ENCODE measurements at places on chromosomes 4 and X. TPM values are rescaled to one million over a fixed set of nuclear protein-coding genes. Genes with fewer than 3 reads are reported as not detected.

SSX4B gene
- total RNA-seq: not detected

XAGE1B gene
- not detected for total RNA-seq

FAM241A gene
- 7.1 TPM for total RNA-seq

CTAG1B gene
- total RNA-seq: not detected

GRCh38 chr4:186900232-186900900, 176.7 kb upstream of the FAT1 start:
- no peak overlapping the region for H3K4me3 ChIP-seq
- H3K36me3 ChIP-seq: no peaks in the 10 kb centered on the region
- H3K27me3 ChIP-seq: no peaks in the 10 kb centered on the region
- no peak overlapping the region for H3K27ac ChIP-seq

- no peaks in the 10 kb centered on the region for H3K4me1 ChIP-seq
- no peak for DNase-seq
- H3K4me3 ChIP-seq: no peak overlapping the region
- H3K36me3 ChIP-seq: no peaks in the 10 kb centered on the region
- no peak overlapping the region for H3K27ac ChIP-seq
Measured at GRCh38 chrX:110286106-110286505, 31.8 kb downstream of the AMMECR1 start.

- no peaks in the 10 kb centered on the region for H3K36me3 ChIP-seq
- H3K4me3 ChIP-seq: no peak overlapping the region
- no peak for DNase-seq
- H3K27ac ChIP-seq: no peak overlapping the region
- H3K4me1 ChIP-seq: no peaks in the 10 kb centered on the region
- no peaks in the 10 kb centered on the region for H3K27me3 ChIP-seq
Measured at GRCh38 chrX:130772105-130772775, 130.8 kb downstream of the ENOX2 start.

DNA sequence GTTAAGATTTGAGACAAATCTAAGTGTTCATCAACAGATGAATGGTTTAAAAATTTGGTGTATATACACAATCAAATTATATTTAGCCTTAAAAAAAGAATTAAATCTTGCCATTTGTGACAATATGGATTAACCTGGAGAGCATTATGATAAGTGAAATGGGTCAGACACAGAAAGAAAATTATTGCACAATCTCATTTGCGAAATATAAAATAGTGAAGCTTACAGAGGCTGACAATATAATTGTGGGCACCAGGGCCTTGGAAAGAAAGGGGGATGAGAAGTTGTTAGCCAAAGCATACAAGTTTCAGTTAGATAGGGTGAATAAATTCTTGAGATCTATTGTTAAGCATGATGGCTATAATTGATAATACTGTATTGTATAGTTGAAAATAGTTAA, 883.0 kb downstream of the TECRL start:
- H3K27me3 ChIP-seq: no peaks in the 10 kb centered on the region
- no peak overlapping the region for H3K27ac ChIP-seq
- no peaks in the 10 kb centered on the region for H3K4me1 ChIP-seq
- DNase-seq: no peak

DNA sequence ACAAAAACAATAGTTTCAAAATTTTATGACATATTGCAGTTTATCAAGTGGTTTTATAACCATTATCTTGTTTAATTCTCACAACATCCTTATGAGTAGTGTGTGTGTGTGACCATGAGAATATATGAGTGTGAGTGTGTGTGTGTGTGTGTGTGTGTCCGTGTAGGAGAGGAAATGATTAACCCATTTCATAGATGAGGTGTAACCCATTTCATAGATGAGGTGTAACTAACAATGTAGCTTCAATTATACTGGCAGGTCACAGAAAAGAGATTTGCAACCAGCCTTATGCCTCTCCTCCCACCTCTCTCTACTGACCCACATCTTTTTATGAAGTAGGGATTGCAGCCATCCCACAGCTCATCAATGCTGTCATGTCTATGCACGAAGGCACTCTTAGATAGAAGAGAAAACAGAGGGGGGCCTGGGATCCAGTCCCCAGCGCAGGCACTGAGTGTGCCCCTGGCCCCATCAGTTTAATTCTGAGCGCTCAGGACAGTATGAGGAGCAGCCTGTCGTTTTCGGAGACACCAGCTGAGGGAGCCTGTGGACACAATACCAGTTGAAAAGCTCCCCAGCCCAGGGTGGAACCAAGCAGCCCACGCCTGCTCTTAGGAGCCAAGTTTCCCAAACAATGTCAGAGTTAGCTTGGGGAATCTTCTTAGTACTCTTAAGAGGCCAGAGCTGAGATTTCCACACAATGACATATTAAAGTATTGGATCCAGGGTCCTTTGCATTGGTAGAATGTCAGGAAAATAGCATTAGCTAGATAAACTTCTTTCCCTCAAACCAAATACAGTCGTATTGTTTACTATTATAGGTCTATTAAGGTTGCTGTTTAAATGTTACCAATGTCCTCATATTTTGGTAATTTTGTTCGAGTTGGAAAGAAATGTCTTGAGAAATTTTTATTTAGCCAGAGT, 88.6 kb downstream of the PALLD start:
- H3K27ac ChIP-seq: no peak overlapping the region
- H3K36me3 ChIP-seq: no peaks in the 10 kb centered on the region
- no peaks in the 10 kb centered on the region for H3K27me3 ChIP-seq
- H3K4me1 ChIP-seq: peaks cover 2% of the 10 kb centered on the region
- H3K4me3 ChIP-seq: no peak overlapping the region

GRCh38 chr4:184563621-184564020, 85.6 kb downstream of the CASP3 start:
- H3K27me3 ChIP-seq: no peaks in the 10 kb centered on the region
- no peaks in the 10 kb centered on the region for H3K36me3 ChIP-seq
- H3K27ac ChIP-seq: no peak overlapping the region
- H3K4me3 ChIP-seq: no peak overlapping the region

GRCh38 chr4:168486912-168487281, 6.6 kb upstream of the DDX60L start:
- H3K36me3 ChIP-seq: no peaks in the 10 kb centered on the region
- H3K27ac ChIP-seq: no peak overlapping the region
- no peaks in the 10 kb centered on the region for H3K4me1 ChIP-seq

DNA sequence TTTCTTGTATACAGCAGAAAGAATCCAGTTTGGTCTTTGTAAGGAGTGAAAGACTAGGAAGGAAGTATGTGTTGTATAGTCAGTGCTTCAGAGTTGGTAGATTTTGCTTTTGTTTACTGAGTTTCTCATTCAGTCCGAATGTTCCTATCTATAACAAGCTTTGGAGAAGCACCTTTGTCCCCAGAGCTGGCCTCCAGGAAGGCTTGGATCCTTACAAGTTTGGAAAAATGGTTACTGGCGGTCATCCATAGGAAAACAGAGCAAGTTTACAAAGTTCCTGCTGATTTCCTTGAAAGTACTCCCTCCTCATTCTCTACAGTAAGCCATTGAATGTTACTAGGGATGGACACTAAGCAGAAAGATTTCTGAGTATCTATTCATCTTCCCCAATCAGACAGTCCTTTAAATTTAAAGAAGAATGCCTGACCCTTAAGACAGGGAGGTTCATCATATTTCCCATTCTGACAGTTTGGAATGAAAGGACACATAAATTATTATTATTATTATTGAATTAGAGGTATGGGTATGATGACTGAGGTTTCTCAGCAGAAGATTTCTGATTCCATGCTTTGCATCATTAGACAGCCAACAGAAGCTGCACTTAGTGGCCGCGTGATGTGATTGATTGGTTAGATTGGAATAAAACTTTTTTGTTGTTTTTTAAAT, 35.8 kb downstream of the FAT4 start:
- peaks cover 1% of the 10 kb centered on the region for H3K4me1 ChIP-seq
- no peak for DNase-seq
- no peak overlapping the region for H3K27ac ChIP-seq

DNA sequence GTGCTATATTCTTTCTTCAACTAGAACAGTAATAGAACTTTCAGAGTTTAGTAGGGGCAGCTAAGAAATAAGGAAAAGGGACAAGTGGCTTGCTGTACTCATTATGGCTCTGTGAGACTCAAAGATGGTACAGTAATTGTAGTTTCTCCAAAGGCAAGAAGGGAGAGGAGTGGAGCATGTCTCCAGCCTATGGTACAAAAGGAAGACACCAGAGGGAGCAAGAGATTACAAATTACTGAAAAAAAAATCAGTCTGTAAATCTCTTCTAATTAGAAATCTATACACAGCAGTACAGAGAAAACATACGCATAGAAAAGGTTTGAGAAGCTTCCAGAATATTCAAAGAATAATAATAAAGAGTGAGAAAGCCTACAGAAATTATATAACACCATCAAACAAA, 61.4 kb downstream of the KLHL4 start:
- H3K4me1 ChIP-seq: no peaks in the 10 kb centered on the region
- H3K27me3 ChIP-seq: no peaks in the 10 kb centered on the region
- no peaks in the 10 kb centered on the region for H3K36me3 ChIP-seq
- no peak overlapping the region for H3K27ac ChIP-seq

GRCh38 chr4:27790911-27791310, 930.3 kb downstream of the STIM2 start:
- no peaks in the 10 kb centered on the region for H3K36me3 ChIP-seq
- H3K4me1 ChIP-seq: no peaks in the 10 kb centered on the region
- no peak for DNase-seq
- no peak overlapping the region for H3K27ac ChIP-seq
- no peaks in the 10 kb centered on the region for H3K27me3 ChIP-seq

GRCh38 chr4:151227731-151228130, 49.2 kb upstream of the PRSS48 start:
- H3K36me3 ChIP-seq: no peaks in the 10 kb centered on the region
- no peaks in the 10 kb centered on the region for H3K4me1 ChIP-seq
- peak overlapping the region; percentile 58 for H3K4me3 ChIP-seq
- H3K27me3 ChIP-seq: no peaks in the 10 kb centered on the region
- peak; percentile 82 for DNase-seq
- H3K27ac ChIP-seq: peak overlapping the region; percentile 61

DNA sequence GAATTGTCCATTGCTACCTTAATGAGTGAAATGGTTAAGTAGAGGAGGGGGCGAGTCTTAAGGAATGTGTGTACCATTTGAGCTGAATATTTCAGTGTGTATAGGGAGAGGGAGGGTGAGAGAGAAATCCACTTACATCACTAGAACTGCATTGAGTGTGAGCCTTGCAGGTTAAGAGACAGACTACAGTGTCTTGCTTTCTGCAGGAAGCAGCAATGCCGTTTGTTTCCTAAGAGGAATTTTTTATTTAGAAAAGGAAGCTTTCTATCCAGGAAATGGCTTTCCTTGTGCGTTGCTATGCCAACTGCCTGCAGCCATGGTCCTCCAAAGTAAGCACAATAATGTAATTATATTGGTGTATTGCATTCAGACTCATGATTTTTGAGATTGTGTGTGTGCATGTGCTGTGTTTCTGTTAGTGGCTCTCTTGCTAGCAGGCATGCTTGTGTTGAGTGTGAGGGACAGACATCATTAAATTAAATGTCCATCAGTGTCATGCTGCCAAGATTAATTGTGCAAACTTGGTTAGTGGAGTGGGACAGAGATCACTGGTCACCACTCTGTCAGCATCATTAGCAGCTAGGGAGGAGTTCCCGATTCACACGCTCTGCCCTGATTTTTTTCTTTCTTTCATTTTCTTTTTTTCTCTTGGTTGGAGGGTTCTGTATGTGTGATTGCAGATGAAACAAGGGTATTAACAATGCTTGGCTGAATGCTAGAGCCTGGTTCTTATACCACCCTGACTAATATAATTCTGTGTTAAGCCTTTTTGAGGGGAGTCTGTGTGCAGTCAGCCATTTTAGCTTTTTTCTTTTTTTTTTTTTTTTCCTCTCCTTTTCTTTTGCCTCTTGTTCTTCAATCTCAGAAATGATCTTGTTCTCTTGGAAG, 164.3 kb downstream of the RAPGEF2 start:
- DNase-seq: no peak
- no peaks in the 10 kb centered on the region for H3K27me3 ChIP-seq
- no peaks in the 10 kb centered on the region for H3K36me3 ChIP-seq
- H3K27ac ChIP-seq: peak overlapping the region; percentile 29

- no peak overlapping the region for H3K4me3 ChIP-seq
- H3K27me3 ChIP-seq: no peaks in the 10 kb centered on the region
- H3K27ac ChIP-seq: no peak overlapping the region
Measured at GRCh38 chr4:152488246-152488645, 47.6 kb downstream of the FBXW7 start.

GRCh38 chrX:69066021-69066757, 99.1 kb downstream of the PJA1 start:
- no peaks in the 10 kb centered on the region for H3K4me1 ChIP-seq
- H3K27ac ChIP-seq: no peak overlapping the region
- DNase-seq: no peak
- no peaks in the 10 kb centered on the region for H3K27me3 ChIP-seq

GRCh38 chr4:35950442-35950841, 293.9 kb downstream of the ARAP2 start:
- H3K36me3 ChIP-seq: no peaks in the 10 kb centered on the region
- no peak for DNase-seq
- no peaks in the 10 kb centered on the region for H3K4me1 ChIP-seq
- no peak overlapping the region for H3K27ac ChIP-seq
- H3K27me3 ChIP-seq: no peaks in the 10 kb centered on the region

GRCh38 chr4:182583703-182584415, 333.3 kb downstream of the DCTD start:
- H3K27me3 ChIP-seq: no peaks in the 10 kb centered on the region
- H3K4me3 ChIP-seq: no peak overlapping the region
- H3K4me1 ChIP-seq: no peaks in the 10 kb centered on the region
- DNase-seq: no peak

- no peaks in the 10 kb centered on the region for H3K36me3 ChIP-seq
- peaks cover 10% of the 10 kb centered on the region for H3K4me1 ChIP-seq
- no peak overlapping the region for H3K27ac ChIP-seq
- no peak overlapping the region for H3K4me3 ChIP-seq
- H3K27me3 ChIP-seq: no peaks in the 10 kb centered on the region
Measured at GRCh38 chr4:17189401-17189720, 290.9 kb upstream of the LDB2 start.

DNA sequence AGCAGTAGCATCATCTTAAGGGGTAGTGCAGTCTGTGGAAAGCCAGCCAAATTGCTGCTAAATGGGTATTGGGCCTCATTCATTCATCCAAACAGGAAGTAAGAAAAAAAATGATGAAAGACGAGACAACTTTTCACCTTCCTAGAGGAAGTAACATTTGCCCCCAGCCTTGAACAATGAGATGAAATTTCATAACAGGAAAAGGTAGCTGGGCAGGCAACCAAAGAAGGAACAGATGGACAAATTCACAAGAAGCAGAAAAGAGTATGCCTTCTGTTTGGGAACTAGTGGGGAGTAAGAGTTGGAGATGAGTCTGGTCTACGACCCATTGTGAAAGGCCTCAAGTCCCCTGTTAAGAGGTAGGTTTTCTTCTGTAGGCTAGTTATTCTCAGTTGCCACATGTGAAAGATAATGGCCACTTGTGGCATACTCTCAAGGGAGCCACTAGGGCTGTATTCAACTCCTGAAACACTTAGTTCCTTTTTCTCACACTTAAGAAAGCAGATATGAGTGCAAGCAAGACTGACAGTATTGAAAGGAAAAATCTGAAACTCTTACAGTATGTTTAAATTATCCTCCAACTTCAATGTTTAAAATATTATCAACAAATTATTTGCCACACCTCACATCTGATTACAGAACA, 190.4 kb downstream of the AR start:
- no peaks in the 10 kb centered on the region for H3K27me3 ChIP-seq
- H3K36me3 ChIP-seq: no peaks in the 10 kb centered on the region
- DNase-seq: no peak
- no peak overlapping the region for H3K4me3 ChIP-seq
- no peaks in the 10 kb centered on the region for H3K4me1 ChIP-seq

Data from aorta (tissue), 5 donors.